ENCODE measurements at places on chromosomes 2 and 18.

DNA sequence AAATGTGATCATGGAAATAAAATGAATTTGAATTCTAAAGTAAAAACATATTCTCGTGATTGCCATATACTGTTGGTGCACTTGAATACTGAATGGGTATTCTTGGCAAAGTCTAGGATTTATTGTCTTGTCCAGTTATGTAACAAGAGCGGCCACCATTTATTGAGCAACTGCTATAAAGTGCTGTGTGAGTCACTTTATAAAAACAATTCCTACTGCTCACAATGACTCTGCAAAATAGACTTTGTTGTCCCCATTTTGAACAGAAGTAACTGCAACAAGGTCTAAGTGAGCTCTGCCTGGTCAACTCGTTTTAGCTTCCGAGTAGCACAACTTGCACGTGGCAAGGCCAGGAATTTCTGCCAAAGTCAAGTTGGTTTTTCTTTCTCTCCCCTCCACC lies 995.6 kb upstream of the FANCL start:
- ATAC-seq, result no peak

GRCh38 chr2:3479430-3480320 lies 39.7 kb downstream of the ADI1 start:
- ATAC-seq, result no peak

GRCh38 chr2:212428681-212429478 lies 109.7 kb downstream of the ERBB4 start:
- ATAC-seq, result peak; percentile 49

DNA sequence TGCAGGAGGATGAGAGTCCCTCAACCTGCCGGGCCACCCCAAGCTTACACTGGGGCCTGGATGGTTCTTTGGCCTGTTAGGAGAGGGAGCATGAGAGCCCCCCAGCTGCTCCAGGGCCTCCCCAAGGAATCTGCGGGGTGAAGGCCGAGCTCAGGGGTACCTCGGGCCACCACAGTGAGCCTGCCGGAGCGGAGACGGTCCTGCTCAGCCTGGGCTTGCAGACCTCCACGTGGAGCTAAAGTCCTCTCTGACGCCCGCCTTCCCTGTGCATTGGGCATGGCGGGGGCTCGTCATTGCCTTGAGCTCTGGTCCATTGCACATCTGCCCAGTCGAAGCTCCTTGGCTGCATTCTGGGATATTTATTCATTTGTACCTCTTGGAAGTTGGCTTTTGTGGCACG lies 62.7 kb downstream of the ASB1 start:
- ATAC-seq, result no peak

- peak; percentile 30 for ATAC-seq
These were observed 8.8 kb upstream of the CABLES1 start for GRCh38 chr18:23126376-23127056.

- no peak for ATAC-seq
These were observed 1008.5 kb upstream of the FANCL start for GRCh38 chr2:59249441-59250306.

- ATAC-seq, result no peak
These were observed 132.9 kb downstream of the CBLN2 start for GRCh38 chr18:72411261-72411660.

DNA sequence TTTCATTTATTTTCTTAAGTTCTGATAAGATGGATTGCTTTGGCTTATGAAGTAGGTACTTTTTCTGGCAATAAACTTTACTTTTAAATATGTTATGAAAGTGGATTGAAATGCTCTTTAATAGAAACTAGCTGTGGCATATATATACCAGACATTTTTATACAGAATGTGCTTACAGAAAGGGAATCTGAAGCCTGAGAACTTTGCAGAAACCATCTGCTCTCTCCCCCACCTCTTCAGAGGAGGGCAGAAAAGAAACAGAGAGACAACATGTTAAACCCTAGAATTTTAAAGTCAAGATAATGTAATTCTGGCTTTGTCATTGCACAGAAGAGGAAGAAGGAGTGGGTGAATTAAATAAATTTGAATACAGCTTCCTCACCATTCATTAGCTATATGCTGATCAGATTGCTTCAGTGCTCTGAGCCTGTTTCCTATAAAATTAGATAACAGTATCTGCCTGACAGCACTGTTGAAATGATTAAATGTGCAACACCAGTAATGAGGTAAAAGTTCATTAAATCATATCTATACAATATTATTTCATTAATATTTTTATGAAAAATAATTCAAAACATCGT lies 247.3 kb downstream of the CNTNAP5 start:
- ATAC-seq, result no peak

Measured in motor neuron (in vitro differentiated cells).